ENCODE measurements at places on chromosomes 2 and 18.

GRCh38 chr2:157283468-157283867 is 26.0 kb downstream of the GALNT5 start:
- no peak for DNase-seq

DNA sequence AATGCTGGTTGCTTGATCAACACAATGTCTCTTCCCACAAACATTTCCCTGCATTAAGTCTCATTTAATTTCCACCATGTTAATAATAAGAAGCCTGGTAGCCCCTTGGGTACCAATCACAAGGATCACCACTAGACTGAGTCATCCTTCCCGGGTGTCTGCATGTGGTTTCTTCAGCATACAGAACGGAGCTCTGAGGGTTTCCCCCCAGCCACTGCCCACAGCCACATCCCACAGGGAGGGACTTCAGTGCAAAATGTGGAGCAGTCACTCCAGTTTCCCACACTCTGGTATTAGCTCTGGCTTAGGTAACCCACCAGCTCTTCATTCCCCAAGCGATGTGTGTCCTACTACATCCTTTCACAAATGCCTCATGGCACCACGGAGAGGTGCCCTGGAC is 42.7 kb upstream of the POLE4 start:
- DNase-seq: peak; percentile 40

- DNase-seq: no peak
These were observed 16.0 kb downstream of the SATB2 start for GRCh38 chr2:199441759-199442158.

- DNase-seq: peak; percentile 50
These were observed 497 bp downstream of the COLEC12 start for GRCh38 chr18:499776-500631.
